Fibroblast of mammary gland (primary cell): ENCODE measurements at places on chromosomes 2 and 18.

GRCh38 chr2:163345795-163346573, 389.8 kb downstream of the FIGN start:
- peak; percentile 56 for DNase-seq

DNA sequence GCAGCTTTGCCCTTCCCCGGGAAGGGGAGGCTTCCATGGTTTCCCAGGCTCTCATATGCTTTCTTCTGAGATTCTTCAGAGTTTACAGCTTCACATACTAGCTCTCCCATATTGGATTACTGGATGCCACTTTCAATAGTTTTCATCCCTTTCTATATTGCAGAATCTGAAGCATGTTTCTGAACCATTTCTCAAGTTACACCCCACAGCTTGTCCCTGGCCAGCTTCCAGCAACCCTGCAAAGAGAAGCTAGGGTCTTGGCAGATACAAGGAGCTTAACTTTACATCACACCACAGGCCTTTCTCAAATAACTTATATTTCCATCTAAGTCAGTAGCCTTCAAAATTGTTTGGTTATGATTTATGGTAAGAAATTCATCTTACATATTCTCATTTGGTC, 39.6 kb downstream of the LHCGR start:
- peak; percentile 19 for DNase-seq

- no peak for DNase-seq
Observed at GRCh38 chr2:231524477-231525247, 5.6 kb downstream of the NMUR1 start.

DNA sequence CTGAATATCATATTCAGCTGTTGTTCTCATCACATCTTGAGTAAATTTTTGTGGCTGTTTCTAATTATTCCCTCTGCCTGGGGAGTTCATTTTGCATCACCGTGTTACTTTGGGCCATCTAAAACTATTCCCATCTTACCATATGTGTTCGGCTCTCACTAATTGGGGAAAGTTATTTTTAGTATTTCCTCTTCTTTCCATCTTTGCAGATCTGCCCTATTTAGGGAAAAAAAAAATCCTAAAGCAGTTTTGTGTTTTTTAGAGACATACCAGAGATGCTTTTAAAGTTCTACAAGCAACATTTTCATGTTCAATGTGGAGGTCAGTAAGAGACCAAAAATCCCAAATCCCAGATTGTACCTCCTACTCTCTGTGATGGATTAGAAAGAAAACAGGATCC, 111.3 kb upstream of the NDUFV2 start:
- DNase-seq, result peak; percentile 31

DNA sequence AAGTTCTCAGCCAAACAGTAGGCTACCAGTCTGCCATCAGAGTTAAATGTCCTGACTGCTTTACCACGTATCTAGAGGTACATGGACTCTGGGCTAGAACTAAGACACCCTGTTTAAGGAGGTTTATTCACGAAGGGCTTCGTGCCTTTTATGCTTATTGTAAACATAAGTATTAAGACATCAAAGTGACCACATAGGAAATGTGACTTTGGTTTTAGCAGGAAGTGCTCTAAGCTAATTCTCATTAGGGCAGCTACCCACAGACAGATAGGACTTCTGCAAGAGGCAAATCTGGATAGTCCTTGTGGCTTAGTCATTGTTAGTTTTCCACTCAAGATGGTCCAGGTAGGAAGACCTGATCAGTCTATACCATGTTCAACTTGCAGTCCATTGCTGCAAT, 233.3 kb upstream of the MGAT5 start:
- DNase-seq, result no peak
